ENCODE measurements at places on chromosomes 6 and 20.

- H3K27ac ChIP-seq, result no peak overlapping the region
- no peaks in the 10 kb centered on the region for H3K36me3 ChIP-seq
- H3K27me3 ChIP-seq, result peaks cover 53% of the 10 kb centered on the region
Measured at GRCh38 chr20:5908981-5909380, 41.4 kb downstream of the TRMT6 start.

- no peak for DNase-seq
- H3K4me3 ChIP-seq, result no peak overlapping the region
- H3K36me3 ChIP-seq, result peaks cover 8% of the 10 kb centered on the region
- H3K27me3 ChIP-seq, result no peaks in the 10 kb centered on the region
Measured at GRCh38 chr20:25039697-25040437, 18.1 kb downstream of the ACSS1 start.

DNA sequence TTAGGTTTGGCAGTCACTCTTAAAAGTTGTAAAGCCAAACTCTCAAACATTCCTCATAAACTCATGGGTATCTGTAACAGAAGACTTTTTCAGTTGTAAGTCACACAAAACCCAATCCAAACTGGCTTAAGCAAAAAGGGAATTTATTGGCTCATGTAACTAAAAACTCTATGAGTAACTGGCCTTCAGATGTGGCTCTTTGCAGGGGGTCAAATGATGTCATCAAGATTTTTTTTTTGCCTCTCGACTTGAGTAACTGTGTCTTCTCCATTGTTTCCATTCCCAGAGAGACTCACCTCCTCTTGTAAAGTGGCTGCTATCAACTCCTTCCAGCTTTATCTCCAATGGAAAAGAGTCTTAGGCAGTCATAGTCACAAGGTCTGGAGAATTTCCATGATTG, 645.0 kb downstream of the DHX35 start:
- H3K4me1 ChIP-seq, result no peaks in the 10 kb centered on the region
- no peaks in the 10 kb centered on the region for H3K27me3 ChIP-seq
- no peak overlapping the region for H3K4me3 ChIP-seq
- H3K36me3 ChIP-seq, result no peaks in the 10 kb centered on the region
- H3K27ac ChIP-seq, result no peak overlapping the region
- DNase-seq, result no peak

DNA sequence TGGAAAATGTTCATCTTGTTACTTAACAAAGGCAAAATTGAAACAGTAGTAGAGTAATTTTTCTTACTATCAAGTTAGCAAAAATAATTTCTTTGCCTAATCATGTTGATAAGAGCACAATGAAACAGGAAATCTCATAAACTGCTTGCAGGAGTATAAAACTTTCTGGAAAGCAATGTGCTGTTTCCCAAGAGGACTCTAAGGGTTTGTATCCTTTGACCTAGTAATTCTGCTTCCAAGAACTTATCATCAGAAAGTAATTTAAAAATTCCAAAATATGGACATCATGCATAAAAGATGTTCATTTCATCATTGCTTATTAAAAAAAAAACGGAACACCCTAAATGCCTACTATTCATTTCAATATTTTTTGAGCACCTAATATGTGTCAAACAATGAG, 46.1 kb upstream of the TNFAIP3 start:
- H3K27ac ChIP-seq, result no peak overlapping the region
- H3K4me3 ChIP-seq, result no peak overlapping the region
- H3K36me3 ChIP-seq, result no peaks in the 10 kb centered on the region
- DNase-seq, result no peak
- peaks cover 61% of the 10 kb centered on the region for H3K4me1 ChIP-seq

- H3K36me3 ChIP-seq, result no peaks in the 10 kb centered on the region
- H3K27ac ChIP-seq, result no peak overlapping the region
- H3K4me1 ChIP-seq, result peaks cover 41% of the 10 kb centered on the region
- no peak overlapping the region for H3K4me3 ChIP-seq
Measured at GRCh38 chr20:10553326-10553984, 118.3 kb downstream of the SLX4IP start.

GRCh38 chr6:152018876-152019275, 211.4 kb downstream of the ESR1 start:
- no peaks in the 10 kb centered on the region for H3K4me1 ChIP-seq
- H3K36me3 ChIP-seq, result peaks cover 2% of the 10 kb centered on the region
- no peak for DNase-seq
- H3K27me3 ChIP-seq, result no peaks in the 10 kb centered on the region

GRCh38 chr20:53774461-53775203, 181.0 kb upstream of the ZNF217 start:
- no peaks in the 10 kb centered on the region for H3K4me1 ChIP-seq
- no peak overlapping the region for H3K4me3 ChIP-seq
- no peak overlapping the region for H3K27ac ChIP-seq
- no peak for DNase-seq
- H3K27me3 ChIP-seq, result no peaks in the 10 kb centered on the region

DNA sequence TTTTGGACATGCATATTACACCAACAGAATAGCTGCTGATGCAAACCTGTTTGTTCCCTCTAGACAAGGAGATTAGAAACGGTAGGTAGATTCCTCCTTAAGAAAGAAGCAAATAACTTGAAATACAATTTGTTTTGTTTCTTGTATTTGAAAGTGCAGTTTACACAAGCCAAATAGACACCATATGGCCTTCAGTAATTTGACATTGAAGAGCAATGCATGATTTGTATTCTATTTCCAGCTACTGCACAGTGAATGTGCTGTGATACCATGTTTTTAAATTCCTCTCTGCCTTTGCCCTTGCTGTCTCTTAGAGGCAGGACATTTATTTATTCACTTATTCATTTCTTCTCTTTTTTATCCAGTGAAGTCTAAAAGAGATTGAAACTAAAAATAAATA, 31.9 kb upstream of the ANKEF1 start:
- no peaks in the 10 kb centered on the region for H3K36me3 ChIP-seq
- H3K4me1 ChIP-seq, result peaks cover 7% of the 10 kb centered on the region
- no peaks in the 10 kb centered on the region for H3K27me3 ChIP-seq
- no peak for DNase-seq

- H3K36me3 ChIP-seq, result no peaks in the 10 kb centered on the region
- H3K27ac ChIP-seq, result no peak overlapping the region
- DNase-seq, result no peak
- H3K4me3 ChIP-seq, result no peak overlapping the region
- H3K4me1 ChIP-seq, result no peaks in the 10 kb centered on the region
Measured at GRCh38 chr20:22771706-22772105, 187.3 kb upstream of the FOXA2 start.

DNA sequence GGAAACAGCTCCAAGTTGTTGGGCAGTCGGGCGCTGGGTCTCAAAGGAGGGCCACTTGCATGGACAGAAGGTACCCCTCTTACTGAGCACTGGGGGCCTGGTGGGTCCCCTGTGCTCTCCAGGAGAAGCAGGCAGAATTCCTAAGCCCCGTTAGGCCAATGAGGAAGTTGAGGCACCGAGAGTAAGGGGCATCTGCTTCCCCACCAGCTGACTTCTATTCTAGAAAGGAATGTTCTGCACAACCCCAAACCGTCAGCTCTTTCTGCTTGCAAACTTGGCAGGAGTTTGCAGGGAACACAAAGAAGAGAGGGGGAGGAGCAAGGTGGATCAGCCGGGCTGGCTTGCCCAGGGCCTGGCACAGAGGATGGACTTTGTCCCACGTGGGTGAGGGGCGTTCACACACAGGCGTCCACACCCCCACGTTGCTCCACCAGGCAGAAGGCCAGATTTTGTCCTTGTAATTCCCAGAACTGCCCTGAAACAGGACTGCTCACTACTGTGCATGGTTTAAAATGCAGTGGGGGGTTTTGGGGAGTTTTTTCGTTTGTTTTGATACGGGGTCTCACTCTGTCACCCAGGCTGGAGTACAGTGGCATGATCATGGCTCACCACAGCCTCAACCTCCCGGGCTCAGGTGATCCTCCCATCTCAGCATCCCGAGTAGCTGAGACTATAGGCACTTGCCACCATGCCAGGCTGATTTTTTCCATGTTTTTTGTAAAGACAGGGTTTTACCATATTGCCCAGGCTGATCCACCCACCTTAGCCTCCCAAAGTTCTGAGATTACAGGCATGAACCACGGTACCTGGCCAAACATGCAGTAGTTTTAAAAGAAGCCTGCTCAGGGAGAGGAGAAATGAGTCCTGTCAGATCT, 93.3 kb downstream of the SNX5 start:
- H3K36me3 ChIP-seq, result no peaks in the 10 kb centered on the region
- no peak for DNase-seq
- H3K27ac ChIP-seq, result no peak overlapping the region
- peaks cover 3% of the 10 kb centered on the region for H3K4me1 ChIP-seq
- H3K27me3 ChIP-seq, result no peaks in the 10 kb centered on the region

DNA sequence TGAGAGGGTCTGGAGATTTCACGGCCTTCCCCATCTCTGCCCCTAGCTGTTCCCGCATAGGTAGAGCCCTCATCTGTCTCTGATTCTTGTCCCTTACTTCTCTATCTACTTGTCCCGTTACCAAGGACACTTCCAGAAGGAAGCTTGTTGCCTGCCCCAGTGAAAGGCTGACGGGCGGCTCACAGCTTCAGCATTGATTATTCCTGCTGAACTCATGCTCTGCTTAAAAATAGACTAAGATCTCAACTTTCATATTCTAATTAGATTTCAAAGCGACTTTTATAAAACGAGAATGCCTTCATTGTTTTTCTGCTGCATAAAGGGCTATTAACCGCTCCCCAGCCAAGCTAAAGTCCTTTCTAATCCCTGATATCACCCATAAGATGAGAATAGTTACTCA, 31.1 kb upstream of the MAFB start:
- no peak overlapping the region for H3K4me3 ChIP-seq
- no peaks in the 10 kb centered on the region for H3K4me1 ChIP-seq
- no peaks in the 10 kb centered on the region for H3K36me3 ChIP-seq

DNA sequence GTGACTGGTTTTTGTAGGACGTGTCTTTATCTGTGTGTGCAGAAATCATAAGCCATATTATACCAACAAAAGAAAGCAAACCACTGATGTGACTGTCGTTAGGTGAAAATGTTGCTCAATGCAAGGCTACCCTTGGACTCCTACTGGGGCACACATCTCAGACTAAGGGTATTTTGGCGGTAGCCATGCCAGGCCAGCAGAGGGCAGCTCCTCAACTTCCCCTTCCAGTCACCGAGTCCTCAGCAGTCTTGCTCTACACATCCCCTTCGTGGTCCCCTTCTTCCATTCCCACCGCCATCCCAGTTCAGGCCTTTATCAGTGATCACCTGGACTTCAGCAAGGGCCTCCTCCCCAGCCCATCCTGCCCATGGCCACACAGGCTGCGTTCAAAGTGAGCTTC, 113.7 kb upstream of the GGTLC1 start:
- no peaks in the 10 kb centered on the region for H3K27me3 ChIP-seq
- DNase-seq, result peak; percentile 62
- no peak overlapping the region for H3K27ac ChIP-seq
- H3K36me3 ChIP-seq, result no peaks in the 10 kb centered on the region

Measured in common myeloid progenitor, CD34-positive (primary cell).